Ovary (tissue), 10 donors: ENCODE measurements at places on chromosomes 6 and 20. TPM values are rescaled to one million over a fixed set of nuclear protein-coding genes. Genes with fewer than 3 reads are reported as not detected.

GRCh38 chr20:52682237-52682636, 289.9 kb upstream of the TSHZ2 start:
- DNase-seq = no peak

- DNase-seq = no peak
Observed at GRCh38 chr6:5294392-5295211, 33.3 kb downstream of the FARS2 start.

Gene SSTR4
- polyA plus RNA-seq = not detected

- DNase-seq = no peak
Observed at GRCh38 chr6:111614833-111615582, 9.3 kb upstream of the TRAF3IP2 start.

- DNase-seq = peak; percentile 80
Observed at GRCh38 chr20:325889-326644, 715 bp downstream of the SOX12 start.

Gene SLC12A5
- 3.8 TPM for polyA plus RNA-seq

Gene LY6G6C
- not detected for polyA plus RNA-seq

DNA sequence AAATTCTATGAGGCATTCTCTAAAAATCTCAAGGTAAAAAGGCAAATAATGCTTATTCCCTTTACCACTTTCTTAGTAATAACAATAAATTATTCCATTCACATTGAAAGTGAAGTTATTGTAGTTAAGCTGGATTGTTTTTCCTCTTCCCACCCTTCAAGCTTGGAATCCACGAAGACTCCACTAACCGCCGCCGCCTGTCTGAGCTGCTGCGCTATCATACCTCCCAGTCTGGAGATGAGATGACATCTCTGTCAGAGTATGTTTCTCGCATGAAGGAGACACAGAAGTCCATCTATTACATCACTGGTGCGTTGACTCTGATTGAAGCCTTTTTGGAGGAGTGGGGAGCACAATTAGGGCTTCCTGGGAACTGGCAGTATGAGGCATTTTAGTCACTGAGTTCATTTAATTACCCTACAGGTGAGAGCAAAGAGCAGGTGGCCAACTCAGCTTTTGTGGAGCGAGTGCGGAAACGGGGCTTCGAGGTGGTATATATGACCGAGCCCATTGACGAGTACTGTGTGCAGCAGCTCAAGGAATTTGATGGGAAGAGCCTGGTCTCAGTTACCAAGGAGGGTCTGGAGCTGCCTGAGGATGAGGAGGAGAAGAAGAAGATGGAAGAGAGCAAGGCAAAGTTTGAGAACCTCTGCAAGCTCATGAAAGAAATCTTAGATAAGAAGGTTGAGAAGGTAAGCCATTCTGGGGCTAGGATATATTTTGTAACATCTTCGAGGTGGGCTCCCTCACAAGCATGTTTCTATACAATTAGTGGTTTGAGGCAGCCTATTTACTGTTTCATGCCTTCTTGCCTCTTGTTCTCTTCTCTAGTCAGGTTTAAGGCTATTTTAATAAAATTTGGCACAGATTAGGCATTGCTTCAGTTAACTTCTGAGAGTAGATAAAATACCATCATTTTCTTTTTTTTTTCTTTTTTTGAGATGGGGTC, 4.9 kb downstream of the HSP90AB1 start:
- DNase-seq = no peak

DNA sequence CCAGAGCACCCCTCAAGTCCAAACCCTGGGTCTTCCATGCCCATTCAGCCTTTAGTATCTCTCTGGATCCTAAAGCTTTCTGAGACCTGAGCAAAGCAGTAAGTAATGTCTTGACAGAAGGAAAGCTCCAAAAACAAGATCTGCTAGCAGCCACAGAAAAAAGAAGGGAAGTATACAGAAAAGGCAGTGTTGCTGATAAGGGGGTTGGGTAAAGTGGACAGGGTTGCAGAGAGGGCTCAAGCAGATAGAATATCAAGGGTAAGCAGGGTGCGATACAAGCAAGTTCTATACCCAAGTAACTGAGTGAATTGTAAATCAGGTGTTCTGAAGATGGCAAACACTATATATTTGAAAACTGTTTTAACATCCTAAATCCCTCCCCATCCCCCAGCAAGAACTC, 113.4 kb upstream of the CARMIL1 start:
- DNase-seq = no peak

Gene PSMA7
- 212 TPM for polyA plus RNA-seq

- DNase-seq = no peak
Observed at GRCh38 chr6:21937466-21937865, 343.9 kb downstream of the SOX4 start.
